Urothelium cell line (cell line): ENCODE measurements at places on chromosomes 6 and 20.

DNA sequence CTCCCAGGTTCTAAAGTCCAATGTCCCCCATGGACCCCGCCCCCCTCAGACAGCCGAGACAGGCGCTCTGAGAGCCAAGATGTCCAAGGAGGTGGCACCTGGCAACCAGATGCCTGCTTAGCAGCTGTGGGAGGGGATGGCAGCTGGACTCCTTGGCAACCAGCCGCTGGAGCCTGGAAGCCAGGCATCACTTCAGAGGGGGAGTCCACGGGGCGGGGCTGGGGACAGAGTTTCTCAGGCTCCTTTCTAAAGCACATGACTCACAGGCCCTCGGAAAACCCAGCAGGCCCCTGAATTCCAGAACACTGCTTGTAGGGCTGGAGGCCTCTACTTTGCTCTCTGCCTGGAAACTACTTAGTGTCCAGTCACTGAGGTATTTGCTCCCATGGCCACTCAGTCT lies 51.5 kb downstream of the PREX1 start:
- DNase-seq: peak; percentile 73

DNA sequence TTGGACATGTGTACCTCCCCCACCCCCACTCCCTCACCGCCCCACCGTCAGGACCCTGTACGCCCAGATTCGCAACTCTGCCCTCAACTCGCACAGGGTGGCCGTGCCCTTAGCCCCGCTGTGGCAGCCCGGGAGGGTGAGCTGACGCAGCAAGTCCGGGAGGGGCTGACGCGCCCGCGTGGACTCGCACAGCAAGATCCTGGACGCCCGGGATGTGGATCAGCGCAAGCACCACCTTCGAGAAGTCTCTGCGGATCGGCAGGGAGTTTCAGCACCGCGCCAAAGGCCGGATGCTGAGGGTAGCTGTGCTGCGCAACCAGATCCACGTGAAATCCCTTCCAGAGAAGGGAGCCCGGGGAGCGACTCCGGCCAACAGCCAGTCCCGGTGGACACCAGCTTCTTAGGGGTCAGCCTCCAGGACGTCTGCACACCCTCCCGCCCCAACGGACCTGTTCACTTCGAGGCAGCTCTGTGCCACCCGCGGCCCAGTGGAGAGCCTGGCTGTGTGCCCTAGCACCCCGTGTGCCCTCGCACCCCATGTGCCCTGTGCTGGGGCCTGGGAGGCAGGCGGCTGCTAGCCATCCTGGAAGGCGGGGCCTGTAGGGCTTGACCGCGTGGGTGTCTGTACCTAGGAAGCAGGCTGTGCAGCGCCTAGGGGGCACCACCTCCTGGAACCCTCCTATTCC lies 6.7 kb upstream of the GJA10 start:
- no peak for DNase-seq

- no peak for DNase-seq
Observed at GRCh38 chr6:9417400-9417799, 982.1 kb upstream of the SLC35B3 start.

DNA sequence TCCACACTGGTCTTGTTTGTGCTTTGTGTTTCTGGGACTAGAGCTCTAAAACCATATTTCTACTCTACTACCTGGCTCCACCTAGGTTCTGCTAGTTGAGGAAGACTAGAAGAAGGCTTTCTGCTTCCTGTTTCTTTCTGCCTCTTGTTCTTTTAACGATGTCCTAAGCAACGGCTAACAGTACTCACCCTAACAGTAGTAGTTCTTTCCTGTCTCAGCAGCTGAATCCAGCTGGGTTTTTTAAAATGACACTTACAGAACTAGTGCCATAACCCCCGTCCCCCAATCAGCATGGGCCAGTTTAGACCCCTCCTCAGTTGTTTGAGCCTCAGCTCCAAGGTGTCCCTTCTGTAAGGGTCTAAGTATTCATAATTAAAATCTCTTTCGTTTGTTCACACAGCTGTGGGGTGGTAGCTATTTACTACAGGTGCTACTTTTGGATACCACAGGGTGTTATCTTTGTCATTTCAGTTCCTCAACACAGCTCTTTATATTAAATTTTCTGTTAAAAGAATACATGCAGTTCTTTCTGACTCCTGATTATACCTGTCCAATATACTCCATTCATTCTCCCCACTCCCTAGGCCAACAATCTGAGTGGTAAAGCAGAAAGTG lies 790.2 kb downstream of the DHX35 start:
- DNase-seq: no peak

- DNase-seq: no peak
Observed at GRCh38 chr6:159321267-159321666, 152.1 kb downstream of the FNDC1 start.

- no peak for DNase-seq
Observed at GRCh38 chr20:33693289-33693688, 7.1 kb upstream of the E2F1 start.

DNA sequence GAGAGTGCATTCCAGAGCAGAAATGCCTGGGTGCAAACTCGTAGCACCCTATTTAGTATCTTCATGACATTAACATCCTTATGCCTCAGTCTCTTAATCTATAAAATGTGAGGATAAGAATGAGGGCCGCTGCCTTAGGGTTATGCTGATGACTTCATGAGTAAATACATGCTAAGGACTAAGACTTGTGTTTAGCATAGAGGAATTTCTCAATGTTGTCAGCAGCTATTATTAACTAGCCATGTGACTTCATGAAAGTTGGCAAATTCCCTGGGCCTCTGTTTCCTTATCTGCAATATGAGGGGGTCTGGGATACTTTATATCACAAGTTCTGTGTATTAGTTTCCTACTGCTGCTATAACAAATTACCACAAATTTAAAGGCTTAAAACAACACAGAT lies 108.1 kb upstream of the RIPOR2 start:
- DNase-seq: no peak

GRCh38 chr6:90494067-90494780 lies 92.6 kb downstream of the MAP3K7 start:
- no peak for DNase-seq

DNA sequence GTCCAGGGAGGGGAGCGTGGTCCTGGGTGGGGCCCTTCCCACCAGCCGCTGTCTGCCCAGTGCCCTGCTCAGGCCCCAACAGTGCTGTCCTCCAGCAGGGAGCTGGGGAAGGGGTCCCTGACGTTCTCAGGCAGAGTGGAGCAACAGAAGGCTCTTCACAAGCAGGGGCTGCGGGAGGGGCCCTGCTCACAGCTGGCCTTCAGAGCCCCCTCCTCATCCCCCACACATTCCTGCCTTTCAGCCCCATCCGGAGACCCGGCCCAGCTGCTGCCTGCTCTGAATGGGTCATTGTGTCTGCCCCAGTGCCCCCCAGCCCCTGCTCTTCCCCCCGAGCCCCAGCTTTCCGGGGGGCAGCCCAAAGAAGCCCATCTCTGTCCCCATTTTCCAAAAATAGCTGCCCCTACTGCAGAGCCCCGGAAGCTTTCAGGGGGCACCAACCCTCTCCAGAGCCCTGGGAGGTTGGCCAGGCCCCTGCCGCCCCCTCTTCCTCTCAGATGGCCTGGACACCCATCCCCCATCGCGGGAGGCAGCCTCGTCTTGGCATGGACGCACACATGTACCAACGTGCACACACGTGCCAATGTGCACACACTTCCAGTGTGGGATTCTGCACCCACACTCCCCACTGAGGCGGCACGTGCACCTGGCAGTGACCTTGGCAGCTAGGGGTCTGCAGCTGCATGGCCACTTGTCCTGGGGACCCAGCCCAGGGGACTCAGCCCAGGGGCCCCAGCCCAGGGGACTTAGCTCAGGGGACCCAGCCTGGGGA lies 3.7 kb downstream of the COL20A1 start:
- DNase-seq: no peak

DNA sequence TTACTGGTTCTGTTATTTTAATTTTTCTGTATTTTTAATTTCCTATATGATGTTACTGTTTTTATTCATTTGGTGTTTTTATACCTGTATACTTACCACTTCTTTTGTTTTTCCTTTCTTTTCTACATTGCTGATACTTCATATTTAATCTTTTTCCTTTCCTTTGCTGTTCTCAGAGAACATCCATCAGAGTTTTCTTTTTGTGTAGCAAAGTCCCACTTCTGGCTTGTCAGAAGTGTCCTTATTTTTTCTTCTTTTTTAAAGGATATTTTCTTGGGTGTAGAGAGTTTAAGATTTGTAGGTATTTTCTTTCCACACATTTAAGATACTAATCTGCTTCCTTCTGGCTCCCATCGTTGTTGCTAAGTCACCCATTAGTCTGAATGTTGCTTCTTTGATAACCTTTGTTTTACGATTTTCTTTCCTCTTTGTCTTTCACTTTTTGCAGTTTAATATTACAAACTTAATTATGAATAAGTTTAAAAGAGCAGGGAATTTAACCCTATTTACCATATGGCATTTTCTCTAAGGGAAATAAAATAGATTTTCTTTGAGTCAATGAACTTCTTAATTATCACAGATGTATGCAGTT lies 18.5 kb downstream of the CD2AP start:
- no peak for DNase-seq

- DNase-seq: no peak
Observed at GRCh38 chr20:49386848-49387580, 95.5 kb downstream of the KCNB1 start.
